ENCODE measurements at places on chromosomes 2 and 18.

DNA sequence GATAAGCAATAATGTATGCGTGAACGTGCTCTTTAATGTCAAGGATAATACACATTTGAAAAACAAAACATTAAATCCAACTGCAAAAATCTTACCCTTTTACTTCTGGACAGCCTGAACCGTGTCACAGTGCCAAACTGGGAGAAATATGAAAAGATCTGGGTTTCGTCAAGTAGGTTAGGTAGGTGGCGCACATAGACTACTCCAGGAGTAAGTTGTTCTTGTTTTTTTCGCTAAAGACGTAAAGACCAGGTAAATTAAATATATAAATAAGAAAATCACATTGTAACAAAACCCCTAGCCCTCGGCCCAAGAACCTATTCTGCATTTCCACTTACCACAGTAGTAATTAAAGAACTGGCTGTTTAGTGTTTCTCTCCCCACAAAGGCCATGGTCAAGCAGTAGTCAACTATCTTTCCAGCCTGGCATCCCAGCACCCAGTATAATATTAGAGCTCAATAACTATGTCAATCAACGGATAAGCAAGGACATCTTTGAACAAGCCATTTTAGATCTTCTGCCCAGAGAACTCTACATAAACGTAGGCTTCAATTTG is 1.1 kb downstream of the NIFK start:
- ATAC-seq, result no peak

- ATAC-seq, result no peak
Observed at GRCh38 chr18:42106784-42107183, 151.8 kb downstream of the PIK3C3 start.

GRCh38 chr18:31711365-31712172 is 27.2 kb upstream of the B4GALT6 start:
- ATAC-seq, result no peak

GRCh38 chr18:73987247-73987980 is 160.2 kb downstream of the FBXO15 start:
- ATAC-seq, result no peak

DNA sequence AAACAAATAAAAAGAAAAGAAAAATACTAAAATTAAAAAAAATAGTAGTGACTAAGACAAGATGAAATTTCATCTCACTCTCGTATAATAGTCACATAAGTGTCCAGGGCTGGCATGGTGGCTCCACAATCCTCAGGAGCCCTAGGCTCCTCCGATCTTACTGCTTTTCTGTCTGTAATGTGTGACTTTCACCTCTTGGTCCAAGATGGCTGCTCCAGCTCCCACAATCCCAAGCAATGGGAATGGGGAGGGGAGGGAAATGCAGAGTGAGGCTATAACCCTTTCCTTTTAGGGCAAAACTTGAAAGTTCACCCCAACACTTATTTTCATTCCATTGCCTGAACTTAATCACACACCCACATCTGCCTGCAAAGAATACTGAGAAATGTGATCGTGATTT is 90.4 kb downstream of the MOGAT1 start:
- ATAC-seq, result no peak

- no peak for ATAC-seq
Observed at GRCh38 chr2:203824603-203825002, 43.0 kb upstream of the CTLA4 start.

- no peak for ATAC-seq
Observed at GRCh38 chr18:25853691-25854433, 236.6 kb downstream of the SS18 start.

DNA sequence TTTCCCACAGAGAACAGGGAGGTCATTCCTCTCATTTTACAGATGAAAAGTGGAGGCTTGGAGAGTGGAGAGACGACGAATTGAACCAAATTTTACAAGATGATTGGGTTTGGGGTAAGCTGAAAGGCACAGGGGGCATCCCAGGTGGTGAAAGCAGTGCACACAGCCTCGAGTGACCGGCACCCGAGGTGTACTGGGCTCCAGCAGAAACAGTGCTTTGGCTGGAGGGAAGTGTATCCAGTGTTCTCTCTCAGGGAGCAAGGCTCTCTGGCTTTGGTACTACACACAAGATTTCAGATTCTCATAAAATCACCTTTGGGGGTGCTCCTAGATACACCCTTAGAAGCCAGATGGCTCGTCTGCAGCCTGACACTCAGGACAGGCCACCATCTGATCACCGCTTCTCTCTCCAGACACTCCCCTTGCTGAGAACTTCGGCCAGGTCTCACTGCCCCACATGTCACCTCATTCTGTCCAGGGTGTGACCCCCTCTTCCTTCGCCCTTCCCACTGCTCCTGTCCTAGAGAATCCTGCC is 339.6 kb downstream of the CYRIA start:
- no peak for ATAC-seq

- ATAC-seq, result no peak
Observed at GRCh38 chr18:3612315-3612714, 162.3 kb downstream of the TGIF1 start.

DNA sequence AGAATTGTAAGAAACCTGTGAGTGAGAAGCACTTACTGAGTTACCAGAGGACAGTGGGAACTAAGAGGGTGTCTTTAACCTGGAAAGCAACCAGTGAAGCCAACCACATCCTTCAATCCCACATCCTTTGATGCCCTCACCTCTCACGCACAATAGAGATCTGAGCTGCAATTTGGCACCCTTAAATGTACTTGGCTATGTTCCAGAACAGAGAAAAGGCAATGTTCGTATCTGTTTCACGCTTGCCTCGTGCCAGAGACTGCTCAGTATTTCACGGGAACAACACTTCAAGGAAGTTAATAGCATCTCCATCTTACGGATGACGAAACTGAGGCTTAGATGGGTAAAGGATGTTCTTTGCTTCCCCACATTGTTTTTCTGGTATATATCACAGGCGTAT is 167.4 kb downstream of the DPP10 start:
- ATAC-seq, result no peak

DNA sequence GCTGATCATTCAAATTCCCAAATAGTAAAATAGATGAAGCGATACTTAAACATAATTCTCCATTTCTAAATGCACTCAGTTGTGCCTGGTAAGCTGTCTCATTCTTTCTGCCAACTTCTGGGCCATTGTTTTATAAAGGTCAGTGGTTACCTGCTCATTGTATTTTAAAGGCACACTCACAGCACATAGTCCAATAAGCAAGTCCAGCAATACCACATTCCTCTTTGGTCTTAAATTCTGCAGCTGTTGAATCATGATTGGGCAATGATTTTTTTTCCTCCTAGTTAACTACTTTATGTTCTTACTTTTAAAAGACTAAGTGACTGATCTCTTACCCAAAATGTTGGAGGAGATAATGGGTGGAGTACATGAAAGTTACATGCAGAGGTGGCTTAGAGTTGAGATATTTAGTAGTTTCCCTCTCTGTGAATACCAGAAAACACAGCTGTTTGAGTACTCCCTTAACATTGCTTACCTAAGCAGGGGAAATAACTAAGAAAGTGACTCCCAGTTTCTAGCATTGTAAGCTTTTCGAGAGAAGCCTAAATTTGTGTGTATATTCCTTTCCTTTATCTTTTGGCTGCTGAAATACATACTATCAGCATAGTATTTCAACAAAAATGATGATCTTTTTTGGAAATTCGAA is 220.7 kb downstream of the CAMKMT start:
- no peak for ATAC-seq

- ATAC-seq, result peak; percentile 25
Observed at GRCh38 chr18:79497638-79498081, 101.9 kb downstream of the NFATC1 start.

DNA sequence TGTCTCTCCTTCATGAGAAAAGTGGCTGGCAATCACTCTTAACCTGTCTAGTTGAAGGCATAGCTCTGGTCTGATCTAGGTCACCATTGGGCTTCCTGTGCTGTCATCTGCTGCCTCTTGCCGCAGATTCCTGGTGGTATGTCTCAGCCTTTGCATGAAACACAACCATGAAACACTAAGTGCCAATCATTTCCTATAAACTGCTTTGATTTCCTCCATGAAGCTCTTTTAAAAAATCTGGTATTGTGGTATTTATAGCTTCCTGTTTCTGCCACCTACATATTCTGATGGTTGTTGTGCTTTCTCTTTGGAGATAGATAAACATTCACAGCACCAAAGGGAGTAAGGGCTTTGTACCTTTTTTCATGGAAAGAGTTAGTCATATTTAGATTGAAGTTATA is 120.0 kb upstream of the EPC2 start:
- peak; percentile 81 for ATAC-seq
